Stimulated activated CD4-positive, alpha-beta T cell treated with anti-CD3 and anti-CD28 coated beads, Interleukin-1b, Interleukin-23, amount 100 ng/mL, for 1 hour (primary cell): ENCODE measurements at places on chromosomes 4 and X.

- DNase-seq = no peak
Observed at GRCh38 chr4:128347175-128347868, 59.7 kb upstream of the PGRMC2 start.

GRCh38 chr4:141391293-141391692 is 170.6 kb downstream of the ZNF330 start:
- DNase-seq = no peak

DNA sequence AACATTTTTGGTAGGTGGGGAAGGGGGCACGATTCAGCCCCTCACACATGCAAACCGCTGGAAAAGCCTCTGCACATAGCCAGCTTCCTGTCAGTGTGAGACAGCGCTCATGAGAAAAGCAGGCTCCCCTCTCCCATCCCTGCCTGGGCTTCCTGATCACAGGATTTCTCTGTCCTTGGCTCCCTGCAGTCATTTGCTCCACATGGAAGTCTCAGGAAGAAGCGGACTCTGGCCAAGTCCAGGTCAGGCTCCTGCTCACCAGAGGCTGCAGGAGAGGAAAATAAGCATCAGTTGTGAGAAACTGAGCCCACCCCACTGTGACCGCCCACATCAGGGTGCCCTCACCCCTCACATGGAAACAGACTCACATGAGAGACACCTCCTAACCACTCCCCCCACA is 664.3 kb upstream of the TENM3 start:
- DNase-seq = no peak

DNA sequence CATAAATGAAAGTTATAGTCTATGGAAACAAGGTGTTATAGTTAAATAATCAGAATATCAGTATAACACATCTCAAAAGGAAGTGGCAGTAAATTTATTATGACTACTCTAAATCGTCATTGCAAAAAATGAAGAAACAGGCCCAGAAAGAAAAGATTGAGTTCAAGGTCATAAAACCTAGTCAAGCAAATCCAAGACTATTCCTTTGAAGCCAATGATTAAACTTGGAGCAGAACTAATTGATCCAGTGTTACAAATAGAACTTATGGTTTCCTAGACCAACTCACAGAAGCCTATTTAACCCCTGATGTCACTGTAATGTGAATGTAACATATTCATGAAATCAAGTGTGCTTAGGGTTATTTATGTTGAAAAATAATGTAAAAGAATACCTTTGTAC is 1.9 kb downstream of the FAM199X start:
- DNase-seq = no peak

DNA sequence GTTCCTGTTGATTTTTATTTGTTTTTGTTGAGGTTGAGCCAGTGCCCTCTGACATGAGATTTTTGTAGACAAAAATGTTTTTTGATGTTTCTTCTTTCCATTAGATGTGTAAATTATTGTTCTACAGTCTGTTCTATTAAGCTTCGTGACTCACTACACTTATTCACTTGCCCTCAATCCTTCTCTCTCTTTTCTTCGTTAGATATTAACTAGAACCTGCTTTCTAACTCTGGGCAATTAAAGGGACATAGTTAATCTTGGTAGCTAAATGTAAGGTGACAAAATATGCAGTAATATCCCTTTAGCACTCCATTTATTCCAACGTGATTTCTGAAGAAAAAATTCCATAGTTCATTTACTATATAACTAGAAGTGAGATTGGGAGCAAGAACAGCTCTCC is 333.9 kb downstream of the PDHA2 start:
- DNase-seq = no peak

DNA sequence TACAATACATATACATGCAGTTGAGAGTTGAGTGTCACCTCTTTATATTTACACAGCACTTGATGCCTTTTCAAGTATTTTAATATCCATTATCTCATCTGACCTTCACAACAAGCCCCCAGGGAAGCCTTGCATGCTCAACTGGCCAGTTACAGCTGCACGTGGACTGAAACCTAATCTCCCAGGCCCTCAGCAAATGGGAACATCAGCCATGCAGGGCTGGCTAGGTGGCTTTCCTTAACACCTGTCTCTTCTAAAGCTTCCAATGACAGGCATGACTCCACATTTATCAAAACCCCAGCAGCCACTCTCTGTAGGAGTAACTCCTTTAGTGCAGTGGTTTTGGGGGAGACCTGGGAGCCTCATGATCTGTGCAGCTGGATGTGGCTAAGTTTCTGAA is 56.4 kb downstream of the PHKA2 start:
- no peak for DNase-seq

DNA sequence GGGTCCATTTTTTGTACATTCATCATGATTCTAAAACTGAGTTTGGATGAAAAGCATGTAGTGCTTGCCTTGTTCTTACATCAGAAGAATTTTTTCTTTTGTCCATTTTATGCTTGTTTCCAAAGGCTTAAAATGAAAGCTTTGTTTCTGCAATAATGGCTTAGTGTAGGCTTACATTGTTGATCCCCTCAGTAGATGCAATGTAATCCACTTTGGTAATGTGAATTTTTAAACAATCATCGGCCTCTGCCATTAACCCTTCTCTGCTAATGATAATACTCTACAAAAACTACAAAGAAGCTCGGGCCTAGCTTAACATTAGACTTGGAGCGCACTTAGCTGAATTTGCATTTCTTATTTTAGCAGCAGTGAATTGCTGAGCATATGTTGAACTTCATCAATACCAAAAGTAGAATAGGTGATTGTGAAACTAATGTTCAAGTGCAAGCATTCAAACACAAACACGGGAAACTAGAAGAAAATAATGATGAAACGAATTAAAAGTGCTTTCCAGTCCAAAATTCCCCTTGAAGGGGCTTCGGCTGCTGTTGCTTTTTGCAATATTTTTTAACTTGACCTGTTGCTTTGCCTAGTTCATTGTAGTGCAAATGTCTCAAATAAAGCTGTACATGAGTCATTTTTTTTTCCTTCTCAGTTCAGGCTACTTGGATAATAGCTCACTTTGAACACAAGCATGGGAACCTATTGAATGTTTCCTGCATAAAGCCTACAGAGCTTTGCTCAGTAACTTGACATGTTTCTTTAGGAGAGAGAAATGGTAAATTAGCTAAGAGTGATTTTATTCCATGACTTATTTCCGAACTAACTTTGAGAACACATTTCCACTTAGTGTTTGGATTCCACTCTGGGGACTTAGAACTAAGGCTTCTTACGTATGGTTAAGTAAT is 66.5 kb downstream of the SLIT2 start:
- no peak for DNase-seq

- DNase-seq = no peak
Observed at GRCh38 chrX:15448010-15448639, 45.0 kb downstream of the PIR start.

GRCh38 chr4:139050446-139050845 is 34.9 kb downstream of the NOCT start:
- no peak for DNase-seq

GRCh38 chr4:4763822-4764557 is 95.5 kb upstream of the MSX1 start:
- no peak for DNase-seq

DNA sequence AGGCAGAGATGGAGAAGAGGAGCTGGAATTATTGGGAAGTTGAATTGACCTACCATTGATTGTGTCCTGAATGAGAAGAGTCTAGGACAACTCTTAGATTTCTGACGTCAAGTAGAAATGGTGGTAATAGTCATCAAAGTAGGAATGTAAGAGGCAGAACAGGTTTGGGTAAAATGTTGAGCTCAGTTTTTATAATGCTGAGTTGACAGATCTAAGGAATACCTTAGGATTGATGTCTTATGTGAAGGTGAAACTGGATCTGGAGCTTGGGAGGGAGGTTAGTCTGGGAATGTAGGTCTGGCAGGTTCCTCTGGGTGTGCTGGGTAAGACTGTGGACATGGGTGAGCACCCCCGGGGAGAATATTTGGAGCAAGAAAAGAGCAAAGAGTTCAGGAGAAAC is 31.9 kb downstream of the JADE1 start:
- no peak for DNase-seq

DNA sequence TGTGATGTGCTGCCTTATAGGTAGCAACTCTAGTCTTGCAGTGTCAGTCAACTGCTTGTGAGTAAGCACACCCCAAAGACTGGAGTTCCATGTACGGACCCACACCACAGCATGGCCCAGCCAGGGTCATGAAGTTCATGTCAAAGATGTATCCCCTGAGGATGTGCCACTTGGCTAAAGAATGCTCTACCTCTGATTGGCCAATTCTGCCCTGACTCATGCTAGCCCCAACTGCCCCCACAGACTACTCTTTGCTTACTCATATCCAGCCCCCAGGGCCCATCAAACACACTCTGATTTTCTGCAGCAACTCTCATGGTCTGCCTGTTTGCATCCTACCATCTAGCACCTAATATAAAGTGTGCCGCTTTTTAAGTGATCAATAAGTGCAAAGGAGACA is 62.5 kb downstream of the CHRDL1 start:
- no peak for DNase-seq
